ENCODE measurements at places on chromosomes 7 and 10.

DNA sequence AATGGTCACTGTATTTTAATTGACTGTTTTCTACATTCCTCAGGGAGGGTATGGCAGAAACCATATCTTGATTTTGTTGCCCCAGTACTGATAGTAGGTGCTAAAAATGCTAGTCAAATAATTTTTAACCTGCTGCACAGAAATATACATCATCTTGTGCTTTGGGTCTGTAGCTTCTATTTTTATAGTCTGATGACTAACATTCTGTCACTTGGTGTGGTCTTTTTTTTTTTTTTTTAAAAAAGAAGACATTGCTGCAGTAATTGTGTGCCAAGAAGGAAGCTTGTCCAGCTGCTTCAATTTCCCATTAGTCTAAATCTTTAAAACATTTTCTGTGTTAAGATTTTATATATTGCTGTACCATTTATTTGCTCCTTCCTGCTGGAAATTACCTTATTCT lies 83.6 kb downstream of the ICA1 start:
- DNase-seq, result no peak

GRCh38 chr10:62023329-62023728 lies 121.8 kb downstream of the ARID5B start:
- no peak for DNase-seq

DNA sequence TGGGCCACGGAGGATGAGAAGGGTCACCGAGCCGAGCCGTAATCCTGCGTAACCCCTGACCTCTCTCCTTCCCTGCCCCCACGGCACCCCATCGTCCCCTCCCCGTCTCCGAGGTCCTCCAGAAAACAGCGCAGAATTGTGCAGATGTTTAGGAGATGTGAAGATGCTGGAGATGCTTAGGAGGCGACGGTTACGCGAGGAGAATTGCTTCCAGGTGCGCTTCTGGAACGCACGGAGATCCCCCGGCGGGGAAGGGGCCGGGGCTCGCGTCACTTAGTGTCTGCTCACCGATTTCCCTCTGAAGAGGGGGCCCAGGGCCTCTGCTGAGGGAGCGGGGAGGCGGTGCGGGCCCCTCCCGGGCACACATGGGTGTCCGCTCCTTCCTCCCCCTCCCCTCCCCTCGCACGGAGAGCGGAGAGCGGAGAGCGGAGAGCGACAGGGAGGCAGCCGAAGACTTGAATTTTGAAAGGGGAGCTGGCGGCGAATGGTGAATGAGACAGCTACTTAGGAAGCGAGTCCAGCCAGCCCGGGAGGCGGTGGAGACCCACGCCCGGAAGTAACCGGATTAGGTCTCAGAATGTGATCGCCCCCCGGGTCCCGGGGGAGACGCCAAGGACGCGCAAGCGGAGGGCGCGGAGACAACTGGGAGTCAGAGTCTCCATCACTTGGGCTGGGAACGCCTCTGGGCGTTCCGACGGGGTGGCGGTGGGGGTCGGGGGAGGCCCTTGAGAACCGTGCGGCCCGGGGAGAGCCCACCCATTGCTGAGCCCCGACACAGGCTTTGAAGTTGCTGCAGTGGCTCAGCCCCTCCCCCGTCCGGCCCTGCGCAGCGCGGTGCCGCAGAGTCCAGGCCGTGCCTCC lies 8.7 kb upstream of the EN2 start:
- no peak for DNase-seq

DNA sequence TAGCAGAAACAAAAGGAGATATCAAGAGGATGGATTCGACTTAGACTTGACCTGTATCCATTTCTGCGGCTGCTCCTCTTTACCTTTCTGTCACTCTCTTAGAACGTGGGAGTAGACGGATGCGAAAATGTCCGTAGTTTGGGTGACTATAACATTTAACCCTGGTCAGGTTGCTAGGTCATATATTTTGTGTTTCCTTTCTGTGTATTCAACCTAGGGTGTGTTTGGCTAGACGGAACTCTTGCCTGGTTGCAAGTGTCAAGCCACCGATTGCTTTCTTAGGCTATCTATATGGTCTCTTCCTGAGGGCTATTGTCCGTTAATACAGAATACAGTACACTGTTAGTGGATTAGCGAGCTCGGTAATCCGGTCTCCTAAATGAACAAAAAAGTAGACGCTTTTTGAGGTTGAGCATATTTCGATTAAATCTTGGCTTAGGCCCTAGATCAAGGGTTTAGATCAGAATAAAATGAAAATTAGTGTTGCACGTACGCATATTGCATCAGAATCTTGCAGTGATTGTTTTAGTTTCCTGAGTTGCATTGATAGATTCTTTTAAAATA lies 1.2 kb downstream of the PTEN start:
- DNase-seq, result no peak

DNA sequence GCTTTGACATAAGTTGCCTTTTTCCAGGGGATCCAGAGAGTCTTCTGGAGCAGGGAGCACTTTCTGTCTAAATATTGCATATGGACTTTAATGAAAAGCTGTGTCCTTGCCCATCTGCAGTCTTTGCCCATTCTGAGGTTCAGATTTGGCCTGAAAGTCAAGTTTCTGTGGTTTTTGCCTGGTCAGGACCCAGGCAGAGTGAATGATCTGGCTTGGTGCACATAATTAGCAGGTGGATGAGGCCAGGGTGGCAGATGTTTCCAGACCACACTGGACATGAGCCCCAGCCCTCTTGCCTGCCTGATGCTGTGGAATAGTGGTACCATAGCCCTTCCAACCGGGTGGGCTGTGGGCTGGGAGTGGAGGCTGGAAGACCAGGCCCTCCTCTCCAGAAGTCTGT lies 11.0 kb downstream of the HECW1 start:
- DNase-seq, result no peak

GRCh38 chr10:4810092-4810491 lies 15.9 kb upstream of the AKR1E2 start:
- DNase-seq, result no peak

DNA sequence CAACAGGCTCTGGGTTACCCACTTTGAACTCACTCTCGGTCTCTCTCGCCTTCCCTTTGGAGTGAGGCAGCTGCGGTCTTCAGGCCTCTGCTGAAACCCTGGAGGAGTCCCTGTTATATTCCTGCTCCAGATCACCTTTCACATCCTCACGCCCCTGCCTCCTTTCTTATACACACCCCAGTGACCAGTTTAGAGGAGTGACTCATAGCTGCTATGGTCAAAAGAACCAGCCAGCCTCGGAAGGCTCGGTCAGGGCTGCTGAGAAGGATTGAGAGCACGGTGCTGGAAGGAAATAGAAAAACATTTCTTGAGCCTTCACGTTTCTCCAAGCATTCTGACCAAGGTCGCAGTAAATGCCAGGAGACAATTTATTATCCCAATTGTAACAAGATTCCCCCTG lies 28.3 kb upstream of the SVOPL start:
- no peak for DNase-seq

- no peak for DNase-seq
These were observed 202.7 kb downstream of the FAM107B start for GRCh38 chr10:14571866-14572507.

DNA sequence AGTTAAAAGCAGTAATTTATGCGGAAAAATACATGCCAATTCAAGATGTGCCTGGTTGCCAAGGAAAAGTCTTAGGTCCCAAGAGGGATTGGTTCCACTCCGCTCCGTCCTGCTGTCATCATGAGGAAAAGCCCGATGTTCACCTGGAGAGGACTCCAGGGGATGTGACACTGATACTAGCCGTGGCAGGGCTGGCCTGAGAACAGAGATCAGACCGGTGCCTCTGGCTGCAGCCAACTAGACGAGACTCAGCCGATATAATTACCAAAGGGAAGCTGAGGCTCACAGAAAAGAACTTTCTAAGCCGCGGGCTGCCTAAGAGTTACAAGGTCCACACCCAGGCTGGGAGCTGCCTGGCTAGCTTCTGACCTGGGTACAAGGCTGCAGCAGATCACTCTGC lies 81.3 kb upstream of the UNC5B start:
- DNase-seq, result no peak

DNA sequence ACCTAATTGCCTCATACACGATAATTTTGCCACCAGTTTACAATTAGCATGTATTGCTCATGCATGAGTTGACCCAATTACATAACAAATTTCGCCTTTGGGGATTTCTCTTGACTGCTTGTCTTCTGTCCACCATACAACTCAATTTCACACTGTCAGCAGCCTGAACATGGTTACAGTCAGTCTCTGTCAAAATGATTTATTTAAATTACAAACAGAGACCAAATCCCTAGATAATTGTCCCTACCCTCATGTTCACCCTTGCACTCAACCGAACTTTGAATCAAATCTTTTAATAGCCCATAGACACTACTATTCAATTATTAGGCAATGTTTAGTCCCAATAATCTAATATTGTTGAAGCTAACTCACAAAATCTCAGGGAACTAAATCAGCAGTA lies 59.7 kb upstream of the NEBL start:
- no peak for DNase-seq

- DNase-seq, result no peak
These were observed 4.4 kb upstream of the TRUB1 start for GRCh38 chr10:114933588-114933987.

DNA sequence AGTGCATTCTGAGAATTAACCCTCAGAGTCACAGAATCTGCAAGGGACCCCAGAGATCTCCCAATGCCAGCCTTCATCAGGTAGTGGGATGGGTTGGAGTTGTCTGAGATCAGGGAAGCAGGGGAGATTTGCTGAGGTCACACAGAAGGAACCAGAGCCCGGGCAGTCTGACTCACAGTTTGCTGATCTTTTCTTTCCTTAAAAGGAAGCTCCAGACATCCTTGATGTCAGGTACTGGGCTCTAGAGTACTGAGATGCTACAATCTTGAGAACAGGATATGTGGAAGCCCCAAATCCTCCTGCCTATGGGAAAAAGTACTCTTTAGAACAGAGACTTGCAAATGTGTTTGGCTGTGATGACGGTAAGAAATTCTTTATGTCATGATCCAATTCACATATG lies 706 bp downstream of the TBATA start:
- no peak for DNase-seq

GRCh38 chr7:120838281-120838682 lies 19.7 kb downstream of the TSPAN12 start:
- DNase-seq, result no peak

DNA sequence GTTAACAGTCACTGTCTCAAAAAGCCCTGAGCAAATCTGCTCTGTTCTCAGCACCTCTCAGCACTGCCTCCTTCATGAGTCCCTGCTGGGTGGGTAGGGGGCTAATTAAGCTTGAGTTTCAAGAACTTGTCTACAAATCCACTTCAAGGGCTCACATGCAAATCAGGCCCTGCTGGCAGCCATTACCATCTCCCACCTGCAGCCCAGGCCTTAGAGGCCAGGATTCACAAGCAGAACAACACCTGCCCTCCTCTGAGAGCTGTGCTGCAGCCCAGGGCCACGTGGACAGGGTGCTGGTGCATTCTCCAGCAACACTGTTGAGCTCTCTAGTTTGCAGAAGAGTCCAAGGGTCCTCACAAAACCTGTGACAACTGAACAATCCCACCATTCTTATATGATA lies 119.2 kb downstream of the DPP6 start:
- DNase-seq, result no peak

- DNase-seq, result peak; percentile 46
These were observed 49.1 kb downstream of the GNA12 start for GRCh38 chr7:2794836-2795636.

- no peak for DNase-seq
These were observed 278.8 kb downstream of the DNAJB9 start for GRCh38 chr7:108848486-108848885.

- DNase-seq, result no peak
These were observed 15.4 kb downstream of the NPFFR1 start for GRCh38 chr10:70268376-70268775.

DNA sequence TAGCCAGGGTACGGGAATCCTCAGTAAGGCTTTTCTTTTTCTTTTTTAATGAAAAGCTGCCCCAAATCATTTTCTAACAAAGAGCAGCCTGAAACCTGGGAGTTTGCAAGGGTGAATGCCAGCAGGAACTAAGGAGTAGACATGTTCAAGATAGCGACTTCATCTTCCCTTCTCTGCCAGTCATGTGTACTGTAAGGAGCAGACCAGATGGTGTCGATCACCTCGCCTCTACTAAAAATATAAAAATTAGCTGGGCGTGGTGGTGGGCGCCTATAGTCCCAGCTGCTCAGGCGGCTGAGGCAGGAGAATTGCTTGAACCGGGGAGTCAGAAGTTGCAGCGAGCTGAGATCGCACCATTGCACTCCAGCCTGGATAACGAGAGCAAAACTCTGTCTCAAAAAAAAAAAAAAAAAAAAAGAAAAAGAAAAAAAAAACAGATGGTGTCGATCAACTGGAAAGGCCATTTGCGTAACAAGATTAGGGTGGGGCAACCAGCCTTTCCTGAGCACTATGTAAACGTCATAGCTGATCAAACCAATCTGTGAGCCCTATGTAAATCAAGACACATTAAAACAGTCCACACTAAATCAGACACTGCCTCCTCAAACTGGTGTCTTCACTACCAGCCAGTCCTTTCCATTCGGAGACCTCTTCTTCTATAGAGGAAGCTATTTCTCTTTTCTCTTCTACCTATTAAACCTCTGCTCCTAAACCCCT lies 33.8 kb downstream of the NOLC1 start:
- no peak for DNase-seq

DNA sequence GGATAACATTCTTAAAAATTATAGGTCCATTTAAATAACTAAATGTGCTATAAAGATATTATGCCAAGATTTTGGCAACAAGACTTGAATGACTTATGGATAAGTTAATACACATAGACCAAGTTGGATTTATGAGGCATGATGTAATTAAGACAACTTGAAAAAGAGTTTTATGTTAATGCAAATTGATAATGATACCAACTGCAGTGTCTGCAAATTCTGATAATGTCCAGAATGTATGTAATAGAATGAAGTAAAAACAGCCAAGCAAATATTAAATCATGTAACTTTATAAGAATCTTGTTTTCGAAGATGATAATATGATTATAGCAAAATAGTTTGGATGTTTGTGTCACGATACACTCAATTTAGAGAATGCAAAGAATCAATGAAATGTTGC lies 868.3 kb downstream of the DNAJB9 start:
- DNase-seq, result no peak

- no peak for DNase-seq
These were observed 52.2 kb upstream of the STEAP4 start for GRCh38 chr7:88358881-88359280.

DNA sequence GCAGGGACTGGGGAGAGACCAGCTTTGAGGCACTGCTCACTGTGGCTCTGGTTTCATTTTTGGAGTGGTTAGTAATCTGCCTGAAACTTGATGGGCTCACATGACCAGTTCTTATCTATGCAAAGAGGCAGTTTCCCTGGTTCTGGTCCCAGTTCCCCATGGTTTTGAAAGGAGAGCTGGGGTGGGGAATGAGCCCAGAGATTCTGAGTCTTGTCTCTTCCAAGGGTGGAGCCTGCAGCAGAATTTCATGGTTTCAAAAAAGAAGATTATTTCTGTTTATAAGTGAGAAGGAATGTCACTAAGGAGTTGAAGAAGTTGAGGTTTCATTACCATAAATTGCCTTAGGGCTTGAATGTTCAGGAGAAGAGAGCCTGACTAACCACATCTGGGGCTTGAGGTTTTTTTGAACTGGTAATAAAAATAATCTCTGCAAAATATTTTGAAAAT lies 190.2 kb upstream of the HABP2 start:
- no peak for DNase-seq

GRCh38 chr10:91206427-91206826 lies 14.0 kb upstream of the PCGF5 start:
- no peak for DNase-seq

GRCh38 chr7:44066494-44067063 lies 1.2 kb upstream of the PGAM2 start:
- peak; percentile 60 for DNase-seq

Data from sigmoid colon (tissue), 7 donors.